ENCODE measurements at places on chromosomes 11 and 22.
A peak's percentile ranks its signal among the peaks of the same experiment; 100 is the strongest.

GRCh38 chr11:27735281-27735680 is 35.0 kb upstream of the BDNF start:
- no peak for DNase-seq

GRCh38 chr11:16261836-16262644 is 94.3 kb downstream of the SOX6 start:
- peak; percentile 69 for DNase-seq

- no peak for DNase-seq
Measured at GRCh38 chr22:30996462-30996861, 27.4 kb downstream of the TUG1 start.

GRCh38 chr11:125075900-125076317 is 12.8 kb downstream of the SLC37A2 start:
- no peak for DNase-seq

- no peak for DNase-seq
Measured at GRCh38 chr11:71931245-71931602, 2.4 kb downstream of the RNF121 start.

DNA sequence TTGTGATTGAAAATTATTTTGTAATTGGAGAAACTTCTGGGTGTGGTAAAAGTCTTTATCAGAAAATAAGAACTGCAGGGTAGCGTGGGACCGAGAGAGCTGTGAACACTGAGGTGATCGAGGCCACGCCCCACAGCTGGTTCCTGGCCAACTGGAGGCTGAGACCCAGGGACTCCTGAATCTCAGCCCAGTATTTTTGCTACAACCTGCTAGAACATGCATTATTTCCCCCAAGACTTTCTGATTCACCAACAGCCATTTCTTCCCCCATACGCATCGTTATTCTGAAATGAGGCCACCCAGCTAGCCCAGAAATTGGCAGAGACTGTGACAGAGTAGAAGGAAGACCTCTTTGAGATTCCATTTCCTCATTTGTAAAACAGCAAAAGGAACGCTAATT is 3.4 kb upstream of the FGF19 start:
- no peak for DNase-seq

- peak; percentile 52 for DNase-seq
Measured at GRCh38 chr11:534396-535209, 773 bp downstream of the HRAS start.

All from kidney tubule cell (primary cell).